Stimulated activated CD4-positive, alpha-beta T cell treated with anti-CD3 and anti-CD28 coated beads, Interleukin-2, amount 100 ng/mL, for 24 hours (primary cell): ENCODE measurements at places on chromosomes 16 and 17.

DNA sequence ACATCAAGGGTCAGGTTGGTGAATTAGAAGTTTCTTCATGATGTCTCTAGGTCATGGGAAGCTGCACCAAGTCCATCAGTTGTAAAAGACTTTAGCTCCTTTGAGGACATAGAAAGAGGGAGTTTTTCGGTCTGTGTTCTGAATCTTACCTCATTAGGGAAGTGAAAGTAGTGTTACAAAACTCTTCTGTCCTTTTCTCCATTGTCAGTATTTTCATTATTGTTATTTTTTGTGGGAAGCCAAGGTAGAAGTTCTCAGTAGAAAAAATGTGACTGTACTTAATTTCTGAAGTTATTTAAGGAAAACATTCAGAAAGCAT lies 24.2 kb downstream of the MAP3K3 start:
- no peak for DNase-seq

DNA sequence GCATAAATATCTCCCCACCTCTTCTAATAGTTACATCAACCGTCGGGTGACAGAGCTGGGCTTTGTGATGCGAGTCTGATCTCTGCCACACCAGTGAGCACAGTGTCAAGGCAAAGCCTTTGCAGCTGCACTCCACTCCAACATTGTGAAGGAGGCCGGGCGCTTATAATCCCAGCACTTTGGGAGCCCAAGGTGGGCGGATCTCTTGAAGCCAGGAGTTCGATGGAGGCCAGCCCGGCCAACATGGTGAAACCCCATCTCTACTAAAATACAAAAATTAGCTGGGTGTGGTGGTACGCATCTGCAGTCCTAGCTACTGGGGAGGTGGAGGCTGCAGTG lies 18.9 kb downstream of the CYB5D2 start:
- DNase-seq = no peak

GRCh38 chr17:72822358-72823023 lies 270.0 kb downstream of the SLC39A11 start:
- DNase-seq = no peak

DNA sequence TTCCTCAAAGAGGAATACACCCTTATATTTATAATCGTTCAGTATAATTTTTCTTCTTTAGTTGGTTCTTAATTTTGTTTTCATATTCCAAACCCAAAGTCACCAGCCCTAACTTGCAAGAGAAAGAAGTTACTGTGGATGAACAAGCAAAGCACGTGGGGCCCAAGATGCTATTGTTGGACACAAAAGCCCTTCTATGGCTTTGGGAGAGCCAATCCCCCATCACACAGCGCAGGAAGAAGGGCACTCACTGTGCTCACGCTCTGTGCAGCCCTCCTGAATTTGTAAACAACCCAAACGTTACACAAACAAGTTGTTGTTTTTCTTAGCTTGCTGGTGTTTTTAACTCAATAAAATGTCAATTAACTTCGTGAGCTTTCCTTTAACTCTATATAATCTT lies 22.5 kb downstream of the SPPL2C start:
- no peak for DNase-seq

- no peak for DNase-seq
Observed at GRCh38 chr17:8960325-8961140, 5.0 kb downstream of the PIK3R5 start.

DNA sequence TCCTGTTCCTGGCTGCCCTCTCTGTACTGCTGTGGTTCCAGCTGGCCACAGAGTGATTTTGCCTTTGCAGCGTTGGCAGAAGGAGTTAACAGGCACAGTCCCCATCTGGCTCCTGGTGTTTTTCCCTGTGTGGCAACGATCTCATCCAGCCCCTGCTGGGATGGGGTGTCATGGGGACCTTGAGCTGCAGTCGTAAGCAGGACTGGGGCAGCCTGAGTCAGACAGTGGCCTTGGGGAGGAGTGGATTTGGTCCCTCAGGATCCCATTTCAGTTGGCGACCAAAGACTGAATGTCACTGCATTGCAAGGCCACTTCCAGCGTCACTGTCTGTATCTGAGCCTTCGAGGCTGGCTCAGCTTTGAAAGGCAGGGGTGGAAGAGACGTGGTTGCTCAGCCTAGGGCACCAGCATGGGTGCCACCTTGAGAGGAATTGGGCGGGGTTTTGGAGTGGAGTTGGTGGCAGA lies 11.9 kb downstream of the TMEM94 start:
- DNase-seq = no peak

DNA sequence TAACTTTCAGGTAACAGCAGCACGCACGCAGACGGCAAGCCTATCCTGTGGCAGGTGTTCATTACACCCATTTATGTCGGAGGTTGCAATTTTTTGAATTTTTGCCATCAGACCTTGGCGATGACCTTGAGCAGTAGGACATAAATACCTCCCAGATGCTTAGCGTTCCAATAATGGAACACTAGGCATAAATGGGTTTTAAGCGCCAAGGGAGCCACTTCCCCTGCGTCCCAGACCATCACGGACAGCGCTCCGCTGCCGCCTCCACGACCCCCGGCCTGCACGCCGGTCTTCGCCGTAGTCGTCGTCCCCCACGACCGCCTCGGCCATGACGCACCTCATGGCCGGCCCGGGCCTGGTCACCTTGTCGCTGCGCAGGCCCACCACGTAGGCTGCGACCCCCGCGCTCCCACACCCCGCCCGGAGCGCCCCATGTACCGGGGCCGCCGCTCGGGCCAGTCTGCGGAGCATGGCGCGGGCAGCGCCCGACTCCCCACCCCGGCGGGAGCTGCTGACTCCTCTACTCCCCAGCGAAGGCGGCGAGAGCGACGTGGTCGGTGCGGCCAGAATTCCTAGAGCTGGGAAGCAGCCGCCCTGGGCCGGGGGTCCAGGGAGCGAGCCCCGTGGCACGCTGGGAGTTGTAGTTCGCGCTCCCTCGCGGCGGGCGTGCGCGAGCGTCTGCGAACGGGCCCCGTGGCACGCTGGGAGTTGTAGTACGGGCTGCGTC lies 22.7 kb downstream of the TMEM235 start:
- DNase-seq = peak; percentile 82

DNA sequence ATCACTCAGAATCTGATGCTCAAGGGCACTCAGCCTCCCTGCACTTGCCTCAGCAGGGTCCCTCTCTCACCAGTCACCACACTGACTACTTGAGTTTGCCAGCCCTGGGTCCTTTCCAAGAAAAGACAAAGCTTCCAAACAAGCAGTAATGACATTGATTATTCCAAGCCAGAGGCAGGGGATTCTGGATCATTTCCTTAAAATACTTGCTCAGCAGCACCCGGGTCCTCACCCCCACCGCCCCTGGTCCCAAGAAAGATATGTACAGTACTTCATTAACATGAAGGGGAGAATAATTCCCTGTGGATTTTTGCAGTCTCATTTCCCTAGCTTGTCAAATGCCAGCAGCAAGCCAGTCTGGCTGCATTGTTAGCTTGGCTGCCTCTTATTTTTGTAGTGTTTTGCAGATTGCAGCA lies 83.2 kb upstream of the GNAO1 start:
- DNase-seq = no peak

- no peak for DNase-seq
Observed at GRCh38 chr17:72976971-72977770, 115.3 kb downstream of the SLC39A11 start.

DNA sequence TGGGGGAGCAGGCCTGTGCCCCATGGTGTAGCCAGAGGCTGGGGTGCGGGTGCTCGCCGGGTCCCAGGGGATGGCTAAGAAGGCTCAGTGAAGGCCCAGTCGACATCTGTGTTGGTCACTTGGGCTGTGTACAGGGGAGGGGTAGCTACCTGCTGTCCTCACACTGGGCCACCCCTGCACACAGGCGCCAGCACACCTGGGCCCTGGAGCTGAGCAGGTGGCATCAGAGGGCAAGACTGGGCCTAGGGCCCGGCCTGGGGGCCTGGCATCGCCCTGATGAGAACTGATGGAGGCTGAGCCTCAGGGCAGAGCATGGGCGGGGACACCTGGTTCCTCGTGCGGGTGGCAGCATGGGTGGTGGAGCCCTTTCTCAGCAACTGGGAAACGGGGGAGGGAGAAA lies 870 bp upstream of the CTRB2 start:
- DNase-seq = no peak

GRCh38 chr17:81020767-81021497 lies 14.0 kb upstream of the BAIAP2 start:
- DNase-seq = no peak
